ENCODE measurements at places on chromosomes 5 and 9.

DNA sequence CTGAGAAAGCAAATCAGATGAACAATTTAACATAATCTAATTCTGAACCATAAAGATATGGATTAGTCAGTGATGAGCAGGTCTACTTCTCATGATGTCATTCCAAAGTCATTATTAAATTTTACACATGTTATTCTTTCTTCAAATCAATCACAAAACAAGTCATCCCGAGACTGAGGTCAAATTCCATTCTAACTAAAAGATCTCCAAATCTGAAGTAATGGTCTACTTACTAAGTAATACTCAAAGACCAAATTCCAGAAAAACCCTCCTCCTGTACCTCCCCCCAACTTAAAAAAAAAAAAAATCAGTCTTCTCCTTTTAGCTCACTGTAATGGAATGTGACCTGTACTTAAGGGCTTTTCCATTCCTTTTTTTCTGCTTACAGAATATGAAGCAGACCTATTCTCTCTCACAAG is 4.7 kb downstream of the PFDN1 start:
- no peak for DNase-seq

DNA sequence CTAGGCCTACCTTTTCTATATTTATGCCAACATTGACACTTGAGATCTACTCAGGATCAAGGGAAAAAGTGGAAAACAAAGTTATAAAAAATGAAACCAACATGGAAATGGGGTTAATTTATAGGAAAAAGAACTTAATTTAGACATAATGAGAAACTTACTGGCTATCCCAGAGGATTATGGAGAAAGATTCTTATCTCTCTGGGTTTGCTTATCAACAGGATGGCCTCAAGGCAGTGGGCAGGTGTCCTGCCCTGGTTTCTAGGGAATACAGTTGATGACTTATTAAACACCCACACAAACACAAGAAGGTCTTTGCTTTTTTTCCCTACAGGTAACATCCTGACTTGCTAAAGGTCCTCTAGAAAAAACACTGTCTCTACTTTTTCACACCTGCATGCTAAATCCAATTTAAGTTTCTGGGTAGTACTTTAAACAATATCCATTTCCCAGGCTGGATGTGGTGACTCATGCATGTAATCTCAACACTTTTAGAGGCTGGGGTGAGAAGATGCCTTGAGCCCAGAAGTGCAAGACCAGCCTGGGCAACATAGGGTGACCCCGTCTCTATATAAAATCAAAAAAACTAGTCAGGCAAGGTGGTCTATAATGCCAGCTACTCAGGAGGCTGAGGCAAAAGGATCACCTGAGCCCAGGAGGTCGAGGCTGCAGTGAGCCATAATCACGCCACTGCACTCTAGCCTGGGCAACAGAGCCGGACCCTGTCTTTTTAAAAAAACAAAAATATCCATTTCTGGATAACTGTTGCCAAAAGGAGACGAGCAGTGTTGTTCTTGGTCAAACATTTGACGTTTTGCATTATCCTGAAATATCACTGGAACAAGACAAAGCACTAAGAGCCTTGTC is 6.6 kb upstream of the ZNF608 start:
- DNase-seq, result no peak

GRCh38 chr9:110615498-110615897 is 36.0 kb upstream of the SVEP1 start:
- no peak for DNase-seq

DNA sequence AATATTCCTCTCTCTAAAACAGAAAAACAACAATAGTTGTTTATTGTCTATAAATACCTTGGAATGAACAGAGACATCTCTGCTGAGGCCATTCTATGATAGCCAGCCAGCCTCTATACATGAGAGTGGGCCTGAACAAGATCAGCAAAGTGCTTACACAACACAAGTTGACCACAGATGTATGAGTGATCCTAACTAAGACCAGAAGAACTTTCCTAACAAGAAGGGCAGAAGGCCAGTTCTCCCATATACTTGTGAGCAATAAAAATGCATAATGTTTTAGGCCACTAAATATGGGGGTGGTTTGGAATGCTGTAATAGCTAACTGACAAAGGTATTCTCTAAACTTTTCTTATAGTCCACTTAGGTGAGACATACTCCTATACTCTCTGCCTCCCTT is 345.7 kb downstream of the SPATA31D1 start:
- no peak for DNase-seq

- no peak for DNase-seq
Measured at GRCh38 chr9:77999231-77999631, 32.4 kb downstream of the GNAQ start.

DNA sequence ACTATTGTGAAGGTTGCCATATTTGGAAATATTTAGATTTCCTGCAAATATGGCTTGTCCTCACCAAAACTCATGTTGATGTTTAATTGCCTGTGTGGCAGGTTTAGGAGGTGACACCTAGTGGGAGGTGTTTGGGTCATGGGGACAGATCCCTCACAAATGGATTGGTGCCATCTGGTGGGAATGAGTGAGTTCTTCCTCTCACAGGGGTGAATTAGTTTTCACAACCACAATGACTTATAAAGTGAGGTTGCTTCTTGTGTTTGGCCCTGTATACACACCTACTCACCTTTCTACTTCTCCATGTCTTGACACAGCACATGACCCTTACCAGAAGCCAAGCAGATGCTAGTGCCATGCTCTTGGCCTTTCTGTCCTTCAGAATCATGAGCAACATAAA is 41.1 kb downstream of the ISOC1 start:
- no peak for DNase-seq

DNA sequence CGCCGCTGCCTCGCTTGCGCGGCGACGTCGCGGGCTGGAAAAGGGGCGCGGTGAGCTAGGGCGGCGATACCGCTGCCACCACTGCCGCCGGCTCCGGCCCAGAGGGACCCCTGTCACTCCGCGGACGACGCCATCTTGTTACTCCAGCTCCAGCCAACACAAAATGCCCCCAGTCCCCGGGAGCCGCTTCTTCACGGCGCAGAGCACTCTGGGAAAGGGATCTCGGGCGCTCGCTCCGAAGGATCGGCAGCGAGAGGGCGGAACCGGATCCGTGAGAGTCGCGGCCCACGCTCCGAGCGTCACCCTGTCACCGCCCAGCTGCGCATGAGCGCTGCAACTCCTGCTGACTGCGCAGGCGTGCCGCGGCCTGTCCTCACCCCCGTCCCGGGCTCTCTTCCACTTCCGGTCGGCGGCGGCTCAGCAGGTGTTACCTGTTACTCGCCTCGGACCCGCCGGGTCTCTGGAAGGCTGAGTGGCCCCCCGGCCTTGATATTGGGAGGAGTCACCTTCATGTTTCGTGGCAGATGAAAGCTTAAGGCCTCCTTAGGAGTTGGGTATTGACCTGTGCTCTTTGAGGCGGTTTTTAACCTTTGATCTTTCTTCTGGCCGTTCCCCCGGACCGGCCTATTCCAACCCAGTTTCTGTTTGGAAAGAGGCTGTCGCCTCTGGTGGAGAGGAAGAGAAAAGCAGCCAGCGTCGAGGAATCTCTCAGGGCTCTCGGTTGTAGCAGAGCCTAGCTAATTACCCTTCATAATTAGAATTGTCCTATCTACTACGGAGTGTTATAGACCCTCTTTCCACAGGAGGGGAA is at the start of gene CSNK1A1:
Gene CSNK1A1, minus strand, starts transcription at position 213 of the 811 bp plus-strand sequence. CDS start 475 bp downstream, outside the sequence.
- peak; percentile 95 for DNase-seq

- peak; percentile 59 for DNase-seq
Measured at GRCh38 chr9:114487607-114488300, 17.5 kb downstream of the WHRN start.
